Activated T-cell treated with anti-CD3 and anti-CD28 coated beads, Interleukin-2, amount 50 U/mL, for 72 hours (primary cell): ENCODE measurements at places on chromosomes 7 and 10.

GRCh38 chr10:31479752-31480151, 160.7 kb downstream of the ZEB1 start:
- DNase-seq, result no peak

DNA sequence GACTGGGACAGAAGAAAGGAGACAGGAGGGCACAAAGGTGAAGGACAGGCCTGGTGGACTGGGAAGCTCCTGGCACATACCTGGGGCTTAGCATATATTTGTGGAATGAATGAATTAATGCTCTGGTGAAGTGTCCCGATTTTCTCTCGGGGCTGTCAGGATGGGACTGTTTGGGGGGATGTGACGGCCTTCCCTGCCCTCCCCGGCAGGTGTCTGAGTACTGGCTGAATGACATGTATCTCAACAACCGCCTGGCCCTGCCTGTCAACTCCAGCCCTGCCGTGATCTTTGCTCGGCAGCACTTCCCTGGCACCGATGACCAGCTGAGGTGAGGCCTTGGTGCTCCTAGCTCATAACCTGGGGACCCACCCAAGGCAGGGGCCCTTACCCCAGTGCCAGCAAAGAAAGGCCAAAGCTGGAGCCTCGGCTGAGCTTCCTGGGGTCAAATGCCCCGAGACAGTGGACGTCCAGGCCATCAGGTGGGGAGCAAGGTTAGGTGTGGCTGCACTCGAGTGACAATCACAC, 6.5 kb downstream of the CHAT start:
- no peak for DNase-seq

GRCh38 chr7:121006711-121007315, 18.3 kb downstream of the CPED1 start:
- no peak for DNase-seq

GRCh38 chr7:135827391-135827790, 78.8 kb upstream of the FAM180A start:
- DNase-seq, result no peak

DNA sequence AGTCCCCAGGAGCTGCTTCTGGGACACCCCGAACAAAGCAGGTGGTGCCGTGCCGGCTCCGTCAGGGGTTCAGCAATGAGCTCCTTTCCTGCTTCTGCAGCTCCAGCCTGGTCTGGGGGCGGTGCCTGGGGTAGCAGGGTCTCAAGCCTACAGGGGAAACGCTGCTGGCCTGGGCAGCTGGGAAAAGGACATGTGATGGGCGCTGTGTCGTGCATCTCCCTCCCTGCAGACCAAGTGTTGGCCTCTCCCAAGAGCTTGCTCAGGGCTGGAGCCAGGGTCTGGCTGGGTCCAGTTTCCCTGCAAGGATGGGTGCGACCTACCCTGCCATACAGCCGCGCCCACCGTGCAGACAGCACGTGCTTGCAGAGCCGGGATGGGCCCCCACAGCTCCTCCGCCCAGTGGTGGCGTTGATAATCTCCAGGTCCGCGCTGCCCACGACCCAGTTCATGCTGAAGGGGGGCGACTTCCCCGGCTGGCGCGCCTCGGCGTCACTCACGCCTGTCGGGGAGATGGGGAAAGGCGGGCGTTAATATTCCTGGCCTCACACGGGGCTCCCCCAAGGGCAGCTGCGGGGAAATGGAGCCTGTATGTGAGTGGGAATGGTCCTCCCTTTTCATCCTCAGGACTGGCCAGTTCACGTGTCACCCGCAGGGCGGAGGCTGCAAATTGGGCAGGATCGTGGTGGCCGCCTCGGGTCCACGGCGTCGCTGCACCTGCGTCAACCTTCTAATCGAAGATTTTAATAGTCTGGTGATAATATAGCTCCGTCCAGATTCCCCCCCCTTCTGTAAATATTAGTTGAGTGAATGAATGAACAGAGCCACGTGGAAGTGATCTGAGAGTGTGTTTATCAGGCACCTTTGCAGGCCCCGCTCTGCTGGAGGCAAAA, 128.6 kb downstream of the WDR37 start:
- DNase-seq, result no peak

DNA sequence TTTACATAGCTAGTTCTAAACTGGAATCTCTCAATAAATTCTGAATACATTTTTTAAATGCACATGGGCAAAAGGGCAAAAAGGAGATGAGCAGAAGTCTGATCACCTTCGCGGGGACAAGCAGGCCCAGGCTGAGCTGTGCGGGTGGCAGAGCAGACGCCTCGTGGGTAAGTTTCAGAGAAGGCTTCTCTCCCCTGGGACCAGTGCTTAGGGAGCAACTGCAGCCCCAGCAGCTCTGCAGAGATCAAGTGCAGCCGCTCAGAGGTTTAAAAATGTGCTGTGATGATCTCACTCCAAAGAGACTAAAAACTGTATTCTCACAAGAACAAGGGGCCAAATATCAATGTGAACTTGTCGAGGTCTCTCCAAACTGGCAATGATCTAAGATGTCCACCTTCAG, 264.3 kb upstream of the RNF32 start:
- no peak for DNase-seq

DNA sequence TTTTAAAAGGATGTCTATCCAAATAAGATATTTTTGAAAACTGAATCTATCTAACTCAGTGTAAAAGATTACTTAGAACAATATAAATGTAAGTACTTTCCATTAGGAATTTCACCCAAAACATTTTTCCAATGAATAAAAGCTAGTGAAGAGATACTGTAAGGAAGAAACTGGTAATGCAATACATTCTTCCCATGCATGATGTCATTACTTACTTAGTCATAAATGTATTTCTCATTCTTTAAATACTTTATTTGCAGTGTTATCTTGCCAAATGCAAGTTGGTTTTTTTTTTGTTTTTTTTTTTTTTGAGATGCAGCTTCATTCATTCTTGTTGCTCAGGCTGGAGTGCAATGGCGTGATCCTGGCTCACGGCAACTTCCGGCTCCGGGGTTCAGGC, 265.6 kb downstream of the PHF14 start:
- DNase-seq, result no peak

DNA sequence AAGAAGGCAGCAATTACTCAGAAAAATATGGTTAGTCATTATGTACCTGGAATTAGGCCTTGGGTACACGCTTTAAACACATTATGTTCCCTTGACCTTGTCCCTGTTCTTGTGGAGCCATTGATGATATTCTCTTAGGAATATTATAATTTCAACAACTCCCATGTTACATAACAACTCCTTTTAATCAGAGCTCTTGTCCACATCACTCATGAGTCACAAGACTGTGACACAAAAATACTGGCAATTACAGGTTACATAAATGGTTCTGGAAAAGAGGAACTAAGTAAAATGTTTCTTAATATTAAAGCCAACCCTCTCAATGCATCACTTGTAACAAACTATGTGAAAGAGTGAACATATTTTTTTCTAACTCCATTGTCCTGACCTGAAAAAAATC, 143.8 kb upstream of the PCLO start:
- DNase-seq, result no peak

DNA sequence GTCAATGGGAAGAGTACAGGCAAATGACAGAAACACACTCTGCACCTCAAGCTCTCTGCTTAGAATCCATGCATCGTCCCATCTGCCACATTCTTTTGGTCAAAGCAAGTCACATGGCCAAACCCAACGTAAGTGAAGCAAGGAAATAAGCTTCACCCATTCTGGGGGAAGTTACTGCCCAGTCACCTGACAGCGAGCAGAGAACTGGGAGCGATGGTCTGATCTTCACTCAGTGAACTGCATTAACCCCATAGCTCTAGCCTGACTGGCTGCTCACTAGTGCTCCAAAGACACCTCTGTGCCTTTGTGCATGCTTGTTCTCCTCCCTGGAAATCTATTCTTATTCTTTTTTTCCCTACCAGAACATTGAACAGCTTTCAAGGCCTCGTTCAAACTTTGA, 89.9 kb downstream of the APBB1IP start:
- DNase-seq, result no peak

- no peak for DNase-seq
Measured at GRCh38 chr10:47379901-47380300, 4.2 kb downstream of the ZNF488 start.

GRCh38 chr10:12418725-12419261, 69.4 kb downstream of the CAMK1D start:
- no peak for DNase-seq

DNA sequence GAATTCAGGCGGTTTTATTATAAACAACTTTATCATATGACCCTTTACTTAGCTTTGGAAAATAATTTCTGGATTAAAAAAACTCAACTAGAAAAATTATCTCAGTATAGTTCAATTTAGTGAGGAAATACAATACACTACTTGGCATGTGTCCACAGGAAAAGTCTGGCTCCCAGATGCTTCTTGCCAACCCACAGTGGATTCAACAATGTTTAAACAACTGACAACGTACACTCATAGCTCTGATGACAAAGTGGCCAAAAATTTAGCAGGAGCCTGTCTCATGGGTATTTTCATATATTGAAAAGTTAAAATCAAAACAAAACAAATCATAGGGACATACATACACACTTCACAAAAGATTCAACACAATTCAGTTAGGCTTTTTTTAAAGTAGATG, 158.8 kb downstream of the SKAP2 start:
- no peak for DNase-seq

GRCh38 chr7:1569016-1569415, 816 bp downstream of the PSMG3 start:
- no peak for DNase-seq

DNA sequence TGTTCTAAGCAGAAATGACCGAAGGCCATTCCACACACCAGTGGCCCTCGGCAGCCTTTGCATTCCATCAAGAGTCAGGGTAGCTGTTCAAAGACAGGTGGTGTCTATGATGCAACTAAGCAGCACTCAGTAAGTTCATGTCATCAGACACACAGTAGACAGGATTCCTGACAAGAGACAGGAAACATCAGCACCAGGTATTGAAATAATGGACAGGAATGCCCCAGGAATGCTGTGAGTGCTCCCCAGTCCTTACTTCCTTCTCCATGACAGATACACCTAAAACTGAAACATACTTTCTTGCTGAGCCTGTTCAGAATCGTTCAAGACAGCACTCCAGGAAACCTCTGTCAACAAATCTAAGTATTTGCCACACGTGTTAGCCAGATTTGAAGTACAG, 204.4 kb downstream of the TPST1 start:
- no peak for DNase-seq

GRCh38 chr10:103127241-103127640, 65.8 kb downstream of the NT5C2 start:
- DNase-seq, result no peak

DNA sequence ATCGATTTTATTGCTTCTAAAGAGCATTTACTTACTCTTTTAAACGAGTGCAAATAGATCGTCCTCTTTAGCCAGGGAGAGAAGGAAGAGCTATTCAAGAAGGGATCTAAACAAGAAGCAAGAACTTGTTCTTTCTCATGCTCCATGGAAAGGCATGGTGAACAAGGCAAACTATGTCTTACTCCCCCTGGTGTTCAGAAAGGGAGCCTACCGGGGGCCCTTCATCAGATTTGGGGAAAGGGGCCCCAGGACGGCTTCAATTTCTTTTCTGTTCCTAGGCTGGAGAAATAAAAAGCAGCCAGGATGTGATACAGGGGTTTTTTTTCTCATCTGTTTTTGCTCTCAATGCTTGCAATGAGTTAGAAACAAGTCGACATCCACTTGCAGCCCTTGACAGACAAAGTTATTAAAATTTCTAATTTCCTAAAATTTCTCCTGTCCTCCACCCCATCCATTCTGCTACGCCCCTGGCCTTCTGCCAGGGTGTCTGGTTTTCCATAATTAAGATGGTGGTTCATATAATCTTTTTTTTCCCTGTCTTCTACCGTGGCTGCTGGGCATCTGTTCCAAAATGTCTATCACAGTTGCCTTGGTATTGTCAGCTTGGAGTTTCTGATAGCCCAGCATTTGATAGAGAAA, 214.4 kb downstream of the CREB5 start:
- DNase-seq, result peak; percentile 16

- DNase-seq, result no peak
Measured at GRCh38 chr10:97891497-97892167, 42.0 kb downstream of the GOLGA7B start.

- no peak for DNase-seq
Measured at GRCh38 chr10:76111404-76111803, 680.0 kb downstream of the LRMDA start.

DNA sequence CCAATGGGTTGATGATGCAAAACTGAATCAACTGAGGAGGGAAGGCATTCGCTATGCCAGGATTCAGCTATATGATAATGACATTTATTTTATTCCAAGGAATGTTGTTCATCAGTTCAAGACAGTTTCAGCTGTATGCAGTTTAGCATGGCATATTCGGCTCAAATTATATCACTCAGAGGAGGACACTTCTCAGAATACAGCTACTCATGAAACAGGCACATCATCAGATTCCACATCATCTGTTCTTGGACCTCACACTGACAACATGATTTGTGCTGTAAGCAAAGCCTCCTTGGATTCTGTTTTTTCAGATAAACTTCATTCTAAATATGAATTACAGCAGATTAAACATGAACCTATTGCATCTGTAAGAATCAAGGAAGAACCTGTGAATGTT, 19.7 kb downstream of the TMEM60 start:
- no peak for DNase-seq

DNA sequence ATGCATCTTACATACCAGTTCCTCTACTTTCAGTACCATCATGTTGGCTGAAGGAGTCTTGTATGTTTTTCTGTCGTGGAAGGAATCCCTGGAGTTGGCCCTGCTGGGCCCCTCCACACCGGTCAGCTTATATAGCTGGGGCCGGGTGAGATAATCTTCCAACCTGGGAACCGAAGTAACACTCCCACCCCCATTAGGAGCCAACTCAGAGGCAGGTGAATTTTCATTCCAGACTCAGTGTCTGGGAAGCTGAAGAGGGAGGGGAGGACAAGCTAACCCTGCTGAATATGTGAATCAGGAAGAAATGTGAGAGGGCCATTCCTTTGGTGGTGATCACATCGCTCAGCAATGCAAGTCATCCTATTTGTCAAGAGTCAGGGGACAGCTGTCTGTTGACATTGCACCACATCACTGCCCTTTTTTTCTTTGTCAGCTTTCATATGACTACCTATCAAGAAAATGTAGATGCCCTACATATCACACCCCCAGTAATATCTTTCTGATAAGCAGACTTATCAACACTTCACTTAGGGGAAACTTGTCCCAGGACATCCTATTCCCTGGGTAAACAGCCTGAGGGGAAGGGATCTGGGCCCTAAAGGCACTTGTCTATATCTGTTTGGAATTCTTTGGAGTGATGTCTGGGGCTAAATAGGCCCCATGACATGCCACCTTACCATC, at the start of gene ANKRD1:
Gene ANKRD1, minus strand, starts transcription at position 102 of the 681 bp plus-strand sequence. Its CDS starts 60 bp downstream, at position 42.
- no peak for DNase-seq

GRCh38 chr7:129612112-129613015, 844 bp downstream of the NRF1 start:
- peak; percentile 43 for DNase-seq

- no peak for DNase-seq
Measured at GRCh38 chr7:85708221-85708620, 521.4 kb upstream of the SEMA3D start.

- no peak for DNase-seq
Measured at GRCh38 chr7:24924375-24924774, 55.6 kb downstream of the OSBPL3 start.

DNA sequence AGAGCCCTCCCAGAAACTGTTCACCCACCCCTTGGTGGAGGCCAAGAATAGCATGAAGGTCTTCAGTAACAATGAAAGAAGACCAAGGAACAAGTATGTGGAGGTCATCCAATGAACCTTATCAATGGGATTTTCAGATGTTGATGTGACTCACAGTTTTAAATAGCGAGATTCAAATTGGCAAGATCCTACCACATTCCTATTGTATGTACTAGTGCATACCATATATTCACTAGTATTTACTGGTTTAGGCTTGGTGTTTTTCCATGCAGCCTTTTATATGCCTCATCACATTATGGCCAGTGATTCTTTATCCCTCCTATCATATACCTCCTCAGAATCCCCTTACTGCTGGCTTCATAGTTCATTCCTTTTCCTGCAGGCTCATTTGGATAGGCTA, 54.4 kb downstream of the ITGB8 start:
- no peak for DNase-seq

- DNase-seq, result no peak
Measured at GRCh38 chr7:91496251-91496820, 232.1 kb downstream of the FZD1 start.
